ENCODE measurements at places on chromosomes 2 and 18.

DNA sequence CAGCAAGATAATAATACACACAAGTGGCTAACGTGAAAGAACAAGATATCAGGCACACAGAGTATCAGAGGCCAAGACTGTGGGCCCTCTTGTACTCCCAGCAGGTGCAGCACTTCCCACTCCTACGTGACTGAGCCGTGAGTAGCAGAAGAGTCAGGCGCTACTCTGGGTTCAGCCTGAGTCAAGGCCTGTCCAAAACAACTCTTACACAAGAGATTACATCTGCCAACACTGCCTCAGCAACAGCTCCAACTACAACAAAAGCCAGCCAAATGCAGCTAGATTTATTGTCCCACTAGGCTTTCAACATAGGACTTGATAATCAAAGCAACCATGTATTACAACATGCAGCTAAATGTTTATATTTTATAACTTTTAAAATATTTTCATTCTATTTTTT, 56.2 kb downstream of the ITSN2 start:
- DNase-seq: no peak

DNA sequence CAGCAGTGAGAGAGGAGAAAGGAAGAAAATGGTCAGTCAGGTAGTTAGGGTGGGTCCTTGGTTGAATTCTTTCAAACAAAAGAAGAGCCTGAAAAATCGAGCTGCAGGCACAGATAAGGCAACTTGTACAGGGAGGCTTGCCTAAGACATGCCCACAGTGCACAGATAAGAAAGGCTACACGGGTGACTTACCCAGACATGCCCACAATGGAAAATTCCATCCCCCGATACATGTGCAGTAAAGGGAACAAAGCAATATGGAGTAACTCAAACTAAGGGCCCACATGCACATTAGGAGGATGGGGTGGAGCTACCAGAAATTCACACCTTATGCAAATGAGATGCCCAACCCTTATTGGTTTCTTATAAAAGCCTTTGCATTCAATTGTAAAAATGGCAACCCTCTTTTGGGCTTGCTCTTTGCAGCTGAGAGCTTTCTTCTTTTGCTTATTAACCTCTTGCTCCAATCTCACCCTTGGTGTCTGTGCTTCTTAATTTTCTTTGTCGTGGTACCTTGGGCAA, 110.3 kb upstream of the RMP24 start:
- DNase-seq: no peak

DNA sequence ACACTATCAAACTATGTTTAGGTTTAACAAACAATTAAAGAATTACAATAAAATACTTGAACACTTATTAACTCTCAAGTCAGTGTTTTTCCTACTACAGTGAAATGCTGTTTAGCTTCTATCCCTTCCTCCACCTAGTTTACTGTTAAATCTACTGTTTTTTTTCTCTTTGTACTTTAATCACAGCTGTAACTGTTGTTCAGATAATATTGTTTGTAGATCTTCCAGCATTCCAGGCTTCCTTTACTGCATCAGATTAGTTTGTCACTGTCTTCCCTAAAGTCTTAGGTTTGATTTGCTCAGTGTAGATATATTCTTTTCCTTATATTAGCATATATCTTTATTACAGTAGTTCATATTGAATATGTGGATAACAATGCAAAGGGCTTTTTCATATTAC, 22.5 kb downstream of the BIRC6 start:
- no peak for DNase-seq

DNA sequence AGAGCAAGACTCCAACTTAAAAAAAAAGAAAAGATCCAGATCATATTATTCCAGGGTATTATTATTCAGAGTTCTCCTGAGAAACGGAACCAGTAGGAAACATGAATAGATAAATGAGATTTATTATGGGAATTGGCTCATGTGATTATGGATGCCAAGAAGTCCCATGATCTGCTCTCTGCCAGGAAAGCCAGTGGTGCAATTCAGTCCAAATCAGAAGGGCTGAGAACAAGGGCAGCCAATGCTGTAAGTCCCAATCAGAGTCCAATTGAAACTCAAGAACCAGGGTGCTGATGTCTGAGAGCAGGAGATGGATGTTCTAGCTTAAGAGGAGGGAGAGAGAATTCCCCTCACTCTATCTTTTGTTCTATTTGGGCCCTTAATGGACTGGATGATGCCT, 7.8 kb downstream of the SCYGR2 start:
- DNase-seq: no peak

- no peak for DNase-seq
Measured at GRCh38 chr2:240868286-240869108, at the start of gene AGXT. Gene AGXT, plus strand, starts transcription at chr2:240868824. Its CDS starts 42 bp downstream, at chr2:240868866.

GRCh38 chr18:59196161-59196725, 23.7 kb upstream of the GRP start:
- DNase-seq: no peak

- DNase-seq: no peak
Measured at GRCh38 chr2:12027136-12027535, 280.7 kb downstream of the LPIN1 start.

- no peak for DNase-seq
Measured at GRCh38 chr18:38459131-38459994, 893.8 kb upstream of the CELF4 start.

GRCh38 chr2:206971805-206972204, 32.5 kb downstream of the CPO start:
- DNase-seq: peak; percentile 55

GRCh38 chr2:128409326-128410034, 90.8 kb upstream of the HS6ST1 start:
- no peak for DNase-seq

DNA sequence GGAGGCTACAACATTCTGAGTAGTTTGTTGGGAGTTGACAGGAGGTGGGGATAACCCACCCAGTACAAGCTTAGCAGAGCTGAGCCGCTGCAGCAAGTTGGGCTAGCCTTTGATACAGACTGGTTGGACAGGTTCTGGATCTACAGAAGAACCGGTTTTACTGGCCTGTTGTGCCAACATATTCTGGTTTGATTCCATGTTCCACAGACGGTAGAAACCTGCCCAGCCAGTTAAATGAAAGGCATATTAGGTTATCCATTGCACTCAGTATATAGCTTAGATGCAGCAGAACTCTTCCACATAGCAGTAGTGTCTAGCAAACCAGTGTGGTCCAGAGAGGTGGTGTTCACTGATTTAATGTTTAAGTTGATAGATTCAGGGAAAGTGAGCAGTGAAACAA, 19.3 kb upstream of the RBBP8 start:
- DNase-seq: no peak

- no peak for DNase-seq
Measured at GRCh38 chr2:233021771-233022170, 8.7 kb upstream of the NGEF start.

DNA sequence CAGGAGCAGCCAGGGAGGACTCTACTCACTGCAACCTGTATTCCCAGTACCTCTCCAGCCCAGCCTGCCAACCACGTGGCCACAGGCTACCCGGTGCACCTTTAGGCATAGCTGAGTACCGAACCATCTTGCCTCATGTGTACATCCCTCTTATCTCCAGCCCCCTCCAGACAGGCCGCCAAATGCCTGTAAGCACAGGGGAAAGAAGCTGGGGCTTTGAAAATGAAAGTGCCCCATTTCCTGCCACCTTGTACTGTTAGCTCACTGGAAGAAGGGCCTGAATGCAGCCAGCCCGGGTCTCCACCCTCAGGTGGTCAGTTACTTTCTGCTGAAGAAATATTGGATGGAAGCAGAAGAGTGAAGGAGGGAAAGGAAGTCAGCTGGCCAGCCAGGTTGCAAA, 27.2 kb upstream of the RFX8 start:
- DNase-seq: no peak

DNA sequence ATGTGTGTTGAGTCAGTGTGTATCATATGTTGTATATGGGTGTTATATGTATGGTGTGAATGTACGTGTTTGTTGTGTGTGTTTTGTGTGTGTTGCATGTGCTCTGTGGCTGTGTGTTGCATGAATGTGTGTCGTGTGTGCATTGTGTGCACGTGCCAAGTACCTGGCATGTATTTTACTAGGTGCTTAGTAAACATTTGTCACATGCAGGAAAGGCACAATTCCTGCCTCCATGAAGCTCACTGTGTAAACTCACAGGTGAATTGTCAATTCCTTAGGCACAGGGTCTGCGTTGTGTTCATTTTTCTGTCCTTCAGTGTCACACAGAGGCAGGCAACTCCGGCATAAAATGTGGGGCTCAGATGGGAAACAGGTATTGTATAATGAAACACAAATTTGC, 22.3 kb upstream of the IL1R1 start:
- no peak for DNase-seq

- no peak for DNase-seq
Measured at GRCh38 chr18:80004600-80005342, 16.4 kb upstream of the TXNL4A start.

- DNase-seq: no peak
Measured at GRCh38 chr2:213980883-213981282, 430.0 kb upstream of the VWC2L start.

DNA sequence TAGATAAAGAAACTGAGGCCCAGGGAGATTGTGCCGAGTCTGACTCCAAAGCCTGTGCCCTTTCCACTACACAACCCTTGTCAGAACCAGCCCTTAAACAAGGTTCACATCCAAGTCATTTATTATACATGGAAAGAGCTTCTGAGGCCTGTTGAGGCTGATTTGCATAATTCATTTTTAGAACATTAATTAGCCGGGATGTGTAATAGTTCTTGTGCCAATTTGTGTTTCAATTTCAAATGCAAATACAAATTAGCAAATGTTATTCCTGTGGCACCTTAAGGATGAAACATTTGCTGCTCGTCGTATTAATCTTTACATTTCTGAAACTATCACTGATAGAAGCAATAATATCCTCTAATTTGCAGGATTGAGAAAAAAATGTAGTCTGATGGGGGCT, 174.9 kb downstream of the MYCN start:
- no peak for DNase-seq

- no peak for DNase-seq
Measured at GRCh38 chr2:52311862-52312261, 1279.9 kb upstream of the NRXN1 start.

DNA sequence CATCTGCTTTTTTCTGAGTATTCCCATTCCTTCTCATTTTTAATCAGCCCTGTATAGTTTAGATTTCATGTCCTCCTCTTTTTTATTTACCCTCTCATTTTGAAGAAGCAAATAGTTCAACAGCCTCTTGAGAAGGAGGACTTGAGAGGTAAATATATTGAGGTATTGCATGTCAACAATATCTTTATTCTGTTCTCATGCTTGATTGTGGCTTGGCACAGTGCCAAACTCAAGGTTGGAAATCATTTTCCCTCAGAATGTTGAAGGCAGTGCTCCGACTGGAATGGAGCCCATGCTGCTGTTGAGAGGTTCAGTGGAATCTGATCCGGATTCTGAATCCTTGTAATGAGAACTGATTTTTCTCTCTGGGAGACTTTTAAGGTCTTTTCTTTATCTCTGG, 31.0 kb upstream of the GALNT3 start:
- no peak for DNase-seq

GRCh38 chr2:202069170-202070067, 3.6 kb upstream of the KIAA2012 start:
- no peak for DNase-seq

DNA sequence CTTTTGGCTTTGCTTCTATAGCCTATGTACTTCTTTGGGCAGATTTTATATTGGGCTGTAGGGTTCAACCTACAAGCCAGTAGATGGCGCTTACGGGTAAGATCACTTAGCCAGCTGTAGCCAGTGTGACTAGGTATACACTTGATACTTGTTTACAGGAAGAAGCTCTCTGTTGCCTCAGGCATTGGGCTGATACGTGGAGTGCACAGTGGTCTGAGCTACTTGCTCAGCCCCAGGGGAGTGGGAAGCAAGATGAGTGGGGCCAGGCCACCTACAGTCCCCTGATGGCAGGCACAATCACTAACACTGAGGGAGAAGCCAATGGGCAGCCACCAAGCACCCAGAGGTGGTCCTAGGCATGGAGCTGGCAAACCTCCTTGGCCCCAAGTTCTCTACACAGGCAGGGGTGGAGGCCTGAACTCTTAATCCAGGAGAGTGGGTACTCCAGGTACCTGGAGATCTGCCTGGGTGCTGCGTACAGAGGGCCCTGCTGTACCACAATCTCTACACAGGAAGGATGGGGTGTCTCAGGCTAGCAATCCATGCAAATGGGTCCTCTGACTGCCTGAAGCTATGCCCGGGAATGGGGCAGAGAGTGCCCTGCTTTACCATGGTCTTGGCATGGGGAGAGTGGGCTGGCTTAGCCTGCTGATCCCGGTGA, 122.2 kb downstream of the NCOA1 start:
- DNase-seq: peak; percentile 51

- no peak for DNase-seq
Measured at GRCh38 chr2:72847534-72848315, 21.9 kb upstream of the EXOC6B start.

GRCh38 chr2:20181761-20182160, 43.2 kb downstream of the SDC1 start:
- no peak for DNase-seq

DNA sequence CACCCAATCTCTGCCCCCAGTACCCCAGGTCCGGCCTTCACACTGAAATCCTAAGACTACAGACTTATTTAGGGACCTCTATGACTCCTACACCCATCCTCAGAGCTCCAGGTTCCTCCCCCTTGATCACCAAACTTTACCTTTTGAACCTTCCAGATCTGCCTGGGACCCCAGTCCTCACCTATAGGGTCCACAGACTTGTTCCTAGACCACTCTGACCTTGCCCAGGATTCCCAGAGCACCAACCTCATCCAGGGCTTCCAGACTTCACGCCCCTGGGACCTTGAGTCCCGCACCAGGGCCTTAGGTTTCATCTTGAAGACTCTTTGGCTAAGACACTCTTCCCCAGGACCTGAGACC, 462 bp downstream of the CHCHD5 start:
- DNase-seq: no peak

DNA sequence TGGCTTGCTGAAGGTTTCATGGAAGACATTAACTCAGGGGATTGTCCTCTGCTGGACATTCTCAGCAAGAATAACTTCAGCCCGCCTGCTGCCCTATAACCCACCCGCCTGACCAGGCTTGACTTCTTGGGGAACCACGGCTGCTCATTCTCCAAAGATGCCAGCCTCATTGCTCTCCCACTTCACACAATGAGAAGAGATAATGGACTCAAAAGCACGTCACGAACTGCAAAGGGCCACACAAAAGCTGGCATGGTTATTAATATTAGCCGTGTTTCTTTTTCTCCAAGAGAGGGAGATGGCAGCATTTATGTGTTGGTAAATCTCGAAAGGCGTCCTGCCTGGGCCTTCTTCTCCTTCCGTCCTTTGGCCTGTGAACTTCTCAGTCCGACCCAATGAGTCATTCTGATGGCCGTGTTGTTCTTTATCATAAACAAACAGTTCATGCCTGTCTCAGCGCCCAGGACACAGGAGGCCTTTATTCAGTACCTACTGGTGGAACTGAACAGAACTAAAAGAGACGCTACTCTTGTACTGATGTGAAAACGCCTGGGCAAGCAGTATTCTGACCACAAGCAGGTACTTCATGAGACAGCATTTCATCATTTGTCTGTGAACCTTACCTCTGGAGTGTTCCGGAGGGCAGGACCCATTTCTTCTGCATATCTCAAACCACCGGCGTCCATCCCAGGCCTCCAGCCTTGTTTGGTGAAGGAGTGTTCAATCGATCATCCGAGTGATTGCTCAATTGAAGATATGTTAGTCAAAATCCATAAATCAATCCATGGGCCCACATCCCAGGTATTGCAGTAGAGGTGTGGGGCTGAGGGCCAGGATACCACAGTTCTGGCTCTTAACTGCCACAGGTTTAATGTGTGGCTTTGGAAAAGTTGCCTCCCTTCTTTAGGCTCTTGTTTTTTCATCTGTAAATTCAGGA, 25.1 kb upstream of the KLHL29 start:
- no peak for DNase-seq

Data from suppressor macrophage treated with lipopolysaccharide for 4 hours (primary cell).